ENCODE measurements at places on chromosomes 12 and 14. TPM values are rescaled to one million over a fixed set of nuclear protein-coding genes. Genes with fewer than 3 reads are reported as not detected.

DAAM1 gene
- total RNA-seq = 27.0 TPM

SLIRP gene
- total RNA-seq = 59.1 TPM

DNA sequence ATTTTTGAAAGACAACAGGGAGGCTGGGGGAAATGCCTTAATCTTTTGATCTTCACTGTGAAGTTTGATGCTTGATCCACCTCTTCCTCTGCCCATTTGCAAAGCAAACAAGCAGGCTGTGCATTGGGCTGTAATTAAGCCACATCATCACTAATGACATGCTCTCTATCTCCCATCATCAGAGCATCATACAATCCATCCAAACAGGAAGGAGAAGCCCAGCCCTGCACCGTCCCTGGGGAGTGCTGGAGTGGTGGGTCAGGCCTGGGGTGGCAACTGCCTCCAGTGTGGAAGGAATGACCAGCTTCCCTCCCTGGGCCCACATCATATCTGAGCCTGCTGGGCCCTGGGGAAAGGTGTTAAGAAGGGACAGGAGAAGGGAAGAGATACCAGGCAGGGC is 6.9 kb upstream of the KRT74 start:
- no peaks in the 10 kb centered on the region for H3K4me1 ChIP-seq
- H3K4me3 ChIP-seq = no peak overlapping the region
- H3K36me3 ChIP-seq = no peaks in the 10 kb centered on the region
- DNase-seq = no peak
- H3K27ac ChIP-seq = no peak overlapping the region

DNA sequence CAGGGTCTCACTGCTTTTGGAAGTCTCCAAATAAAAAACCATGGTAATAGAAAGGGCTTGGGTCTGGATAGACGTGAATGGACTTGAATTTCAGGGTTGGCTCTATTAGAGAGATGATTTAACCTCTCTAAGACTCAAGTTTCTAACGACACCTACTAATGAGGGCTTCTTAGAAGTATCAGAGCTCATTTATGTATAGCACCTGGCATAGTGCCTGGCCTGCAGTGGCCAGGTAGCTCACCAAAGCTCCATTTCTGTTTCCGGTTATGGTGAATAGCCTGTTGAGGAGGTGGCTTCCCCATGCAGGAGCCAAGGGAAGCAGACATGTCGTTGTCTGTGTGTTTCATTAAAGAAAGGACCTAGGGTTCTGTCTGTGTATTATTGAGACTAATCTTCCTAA is 108.6 kb downstream of the ETV6 start:
- no peak overlapping the region for H3K4me3 ChIP-seq
- H3K27ac ChIP-seq = peak overlapping the region; percentile 50
- no peaks in the 10 kb centered on the region for H3K27me3 ChIP-seq
- H3K36me3 ChIP-seq = no peaks in the 10 kb centered on the region
- H3K4me1 ChIP-seq = no peaks in the 10 kb centered on the region

DNA sequence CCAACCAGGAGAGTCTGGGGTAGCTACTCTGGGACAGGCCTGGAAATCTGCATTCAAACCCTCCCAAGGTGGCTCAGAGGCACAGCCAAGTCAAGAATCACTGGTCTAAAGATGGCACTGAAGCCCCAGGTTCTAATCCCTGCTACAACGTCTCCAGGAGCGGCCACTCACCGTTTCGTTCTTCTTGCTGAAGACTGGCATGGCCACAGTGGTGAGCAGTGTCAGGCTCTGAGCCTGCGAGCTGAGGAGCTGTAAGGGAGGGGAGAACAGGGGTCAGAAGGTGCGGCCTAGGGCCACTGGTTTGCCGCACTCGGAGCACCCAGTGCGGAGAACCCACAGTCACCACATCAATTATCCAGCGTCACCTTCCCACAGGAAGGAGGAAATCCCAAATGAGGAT is 38.8 kb downstream of the CACNA2D4 start:
- H3K27me3 ChIP-seq = no peaks in the 10 kb centered on the region
- no peak overlapping the region for H3K4me3 ChIP-seq
- H3K4me1 ChIP-seq = no peaks in the 10 kb centered on the region
- no peak overlapping the region for H3K27ac ChIP-seq
- no peaks in the 10 kb centered on the region for H3K36me3 ChIP-seq
